HCT116 (cell line): ENCODE measurements at places on chromosomes 7 and 10. TPM values are rescaled to one million over a fixed set of nuclear protein-coding genes. Genes with fewer than 3 reads are reported as not detected.

DNA sequence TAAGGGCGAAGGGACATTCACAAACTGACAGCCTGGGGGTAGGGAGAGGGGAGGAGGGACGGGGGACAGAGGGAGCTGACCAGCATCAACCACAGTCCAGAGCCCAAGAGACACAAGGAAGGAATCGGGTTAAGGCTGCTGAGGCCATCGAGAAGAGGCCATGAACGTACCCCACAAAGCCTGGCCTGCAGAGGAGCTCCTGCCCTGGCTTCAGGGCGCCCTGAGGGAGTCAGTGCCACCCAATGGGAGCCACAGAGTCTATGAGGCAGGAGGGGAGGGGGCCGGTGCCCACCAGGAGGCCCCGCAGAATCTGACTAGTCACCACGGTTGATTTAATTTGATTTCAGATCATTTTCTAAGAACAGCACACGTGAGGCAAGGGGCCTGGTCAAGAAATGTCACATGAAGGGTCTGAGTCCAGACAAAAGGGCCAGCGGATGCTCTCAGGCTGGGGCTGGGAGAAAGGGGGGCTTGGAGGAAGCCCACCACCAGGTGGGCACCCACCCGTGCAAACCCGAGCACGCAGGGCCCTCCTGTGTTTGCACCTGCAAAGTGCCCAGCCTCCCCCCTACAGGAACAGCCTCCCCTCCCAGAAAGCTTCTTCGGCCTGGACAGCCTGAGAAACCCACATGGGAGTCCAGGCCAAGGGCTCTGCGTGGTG, 40.4 kb downstream of the CAMK2B start:
- DNase-seq = no peak

GRCh38 chr10:497289-497688, 192.2 kb downstream of the DIP2C start:
- no peak for DNase-seq

DNA sequence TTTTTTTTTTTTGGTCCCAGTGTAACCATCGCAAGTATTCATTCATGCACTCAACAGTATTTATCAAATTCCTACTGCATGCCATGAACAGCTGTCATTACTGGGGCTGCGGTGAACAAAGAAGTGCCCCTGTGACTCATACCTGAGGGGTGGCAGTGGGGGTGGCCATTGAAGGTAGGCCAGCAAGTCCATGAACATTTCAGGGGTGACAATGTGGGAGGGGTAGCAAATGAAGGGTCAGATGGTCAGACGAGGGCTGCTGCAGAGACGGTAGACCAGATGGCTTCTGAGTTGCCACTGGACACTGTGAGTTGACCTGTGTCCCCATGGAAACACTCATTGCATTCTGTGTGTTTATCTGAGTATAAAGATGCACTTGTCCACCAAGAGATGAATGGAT, 92.5 kb upstream of the PITRM1 start:
- DNase-seq = no peak

GRCh38 chr7:138006106-138006505, 4.2 kb upstream of the CREB3L2 start:
- DNase-seq = no peak

PAOX gene
- total RNA-seq = 3.5 TPM

GPR158 gene
- 2.9 TPM for total RNA-seq

ANKRD2 gene
- 0.15 TPM for total RNA-seq

NPSR1 gene
- total RNA-seq = not detected

RAB19 gene
- total RNA-seq = 2.6 TPM

VSTM4 gene
- 0.07 TPM for total RNA-seq

CALML5 gene
- total RNA-seq = not detected

SYPL1 gene
- 78.0 TPM for total RNA-seq

- DNase-seq = no peak
These were observed 33.1 kb upstream of the EFCAB10 start for GRCh38 chr7:105614341-105614840.

DNA sequence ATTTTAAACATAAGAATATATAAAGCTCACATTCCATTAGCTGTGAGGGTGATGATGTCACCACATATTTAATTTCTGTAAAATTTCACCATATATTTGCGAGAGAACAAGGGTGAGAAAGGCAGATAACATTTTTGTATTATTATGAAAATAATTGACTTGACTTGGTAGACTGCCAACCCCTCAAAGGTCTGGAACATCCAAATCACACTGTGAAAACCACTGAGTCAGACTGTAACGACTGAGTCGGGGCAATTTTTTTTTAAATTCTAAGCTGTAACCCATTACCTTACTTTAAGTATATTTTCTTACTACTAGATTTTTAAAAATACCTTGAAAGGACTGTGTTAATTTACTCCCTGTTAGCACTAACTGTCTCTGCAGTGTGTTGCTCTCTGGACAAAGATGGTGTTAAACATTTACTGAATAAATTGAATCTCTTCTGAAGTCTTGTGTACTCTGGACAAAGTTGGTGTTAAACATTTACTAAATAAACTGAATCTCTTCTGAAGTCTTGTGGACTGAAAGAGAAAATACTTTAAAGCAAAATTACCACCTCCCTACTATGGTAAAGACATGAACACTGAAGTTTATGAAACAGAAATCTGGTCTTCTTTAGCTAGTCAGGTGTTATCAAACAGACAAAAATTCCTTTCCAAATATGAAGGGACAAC, 14.1 kb downstream of the PDZD8 start:
- no peak for DNase-seq

- no peak for DNase-seq
These were observed 623 bp downstream of the TYSND1 start for GRCh38 chr10:70145666-70146488.
